ENCODE measurements at places on chromosomes 1 and 21. TPM values are rescaled to one million over a fixed set of nuclear protein-coding genes. Genes with fewer than 3 reads are reported as not detected.

FCGR3B gene
- total RNA-seq = 3.8 TPM

AADACL3 gene
- total RNA-seq = not detected

HTR6 gene
- total RNA-seq = not detected

KCNE2 gene
- not detected for total RNA-seq

LENEP gene
- not detected for total RNA-seq

CPLANE2 gene
- total RNA-seq = 4.3 TPM

Data from breast epithelium (tissue), 4 donors.